ENCODE measurements at places on chromosomes 2 and 18.

- DNase-seq: no peak
Measured at GRCh38 chr2:219951099-219951498, 323.7 kb downstream of the SLC4A3 start.

DNA sequence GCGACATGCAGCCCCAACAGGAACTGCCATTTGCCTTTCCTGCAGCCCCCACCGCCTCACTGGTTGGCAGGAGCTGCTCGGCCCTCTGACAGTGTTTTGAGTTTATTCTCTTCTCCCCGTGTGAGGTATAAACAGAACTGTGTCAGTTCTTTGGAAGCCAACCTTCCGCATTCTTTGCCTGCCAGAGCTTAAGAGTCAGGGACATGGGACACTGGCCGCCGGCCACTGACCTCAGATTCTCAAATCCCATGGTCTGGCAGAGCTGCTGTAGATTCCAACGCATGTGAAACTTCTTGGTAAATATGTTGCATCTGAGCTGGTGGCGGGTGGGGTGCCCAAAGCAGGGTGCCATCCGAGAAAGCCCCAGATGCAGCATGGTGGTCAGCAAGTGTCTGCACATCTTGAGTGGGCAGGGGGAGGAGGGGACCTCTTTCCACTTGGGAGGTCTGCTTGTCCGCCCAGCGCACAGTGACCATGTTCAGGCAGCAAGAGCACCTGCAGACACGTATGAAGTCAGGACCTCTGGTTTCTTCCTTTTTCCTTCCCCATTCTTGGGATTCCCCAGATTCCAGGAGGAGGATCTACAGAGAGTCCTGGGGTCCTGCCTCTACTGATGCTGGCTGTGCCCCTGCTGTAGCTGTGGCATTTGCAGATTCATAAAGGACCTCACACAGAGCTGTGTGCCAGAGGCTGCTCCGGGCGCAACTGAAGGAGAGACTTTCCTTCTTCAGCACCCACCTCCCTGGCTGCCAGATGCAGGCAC, 23.8 kb downstream of the ASB18 start:
- peak; percentile 89 for DNase-seq

DNA sequence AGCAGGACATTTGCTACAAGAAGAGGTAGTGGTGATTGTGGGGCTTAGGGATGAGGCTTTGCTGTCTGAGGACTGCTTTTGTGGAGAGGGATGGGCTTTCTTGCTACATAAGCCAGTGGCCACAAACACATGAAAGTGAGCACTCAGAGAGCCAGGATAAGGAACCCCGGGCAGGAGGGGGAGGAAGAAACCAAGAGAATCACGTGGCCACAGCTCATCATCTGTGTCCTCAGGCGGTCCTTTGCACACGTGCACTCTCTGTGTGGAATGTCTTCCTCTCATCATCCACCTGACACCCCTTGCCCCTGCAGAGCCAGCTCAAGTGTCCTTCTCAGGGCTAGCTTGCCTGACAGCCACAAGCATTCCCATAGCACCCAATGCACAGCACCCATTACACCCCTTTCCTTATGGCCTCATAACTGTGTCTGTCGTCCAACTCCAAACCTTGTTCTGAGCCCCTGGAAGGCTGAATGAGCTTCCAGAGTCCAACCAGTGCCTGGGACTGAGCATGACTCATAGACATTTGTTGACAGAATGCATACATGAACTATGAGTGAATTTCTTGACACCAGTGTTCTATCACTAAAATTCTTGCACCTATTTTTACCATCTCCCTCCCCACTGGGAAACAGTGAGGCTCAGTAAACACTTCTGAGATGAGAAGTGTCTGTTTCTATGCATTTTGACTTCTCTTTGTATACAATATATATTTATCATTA, 398.3 kb downstream of the ALK start:
- peak; percentile 67 for DNase-seq

DNA sequence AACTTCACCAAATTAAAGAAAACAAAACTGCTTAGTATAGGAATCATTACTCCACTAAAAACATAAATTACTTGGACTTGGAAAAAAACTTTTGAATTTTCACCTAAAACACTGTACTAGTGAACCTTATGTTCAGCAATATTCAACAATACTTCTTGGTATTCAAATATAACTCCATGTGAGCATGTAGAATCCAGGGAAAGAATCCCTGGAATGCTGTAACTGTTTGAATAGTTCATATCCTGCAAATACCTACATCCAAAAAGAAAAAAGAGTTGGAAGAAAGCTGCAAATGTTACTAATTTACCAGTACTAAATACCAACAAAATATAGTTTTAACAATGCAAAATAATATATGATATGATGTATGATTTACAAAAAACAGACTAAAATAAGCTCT, 65.4 kb downstream of the IKZF2 start:
- DNase-seq: no peak

GRCh38 chr2:16055848-16056580, 115.7 kb downstream of the MYCN start:
- DNase-seq: no peak

DNA sequence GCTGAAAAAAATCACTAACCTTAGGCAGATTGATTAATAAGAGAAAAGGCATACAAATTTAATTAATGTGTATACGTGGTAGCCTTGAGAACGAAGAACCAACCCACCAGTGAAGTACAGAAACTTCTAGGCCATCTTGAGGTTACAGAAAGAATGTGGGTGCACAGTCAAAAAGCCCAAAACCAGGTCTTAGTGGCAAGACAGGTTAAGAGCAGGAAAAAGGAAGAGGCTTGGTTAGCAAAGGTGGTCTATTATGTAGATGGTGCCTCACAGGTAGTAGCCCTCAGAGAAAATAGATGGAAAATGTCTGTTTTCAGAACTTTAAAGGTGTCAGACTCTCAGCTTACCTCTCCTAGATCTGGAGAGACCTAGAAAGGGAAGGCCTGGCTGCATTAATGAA, 22.0 kb upstream of the SLC35G4 start:
- no peak for DNase-seq

GRCh38 chr18:29225351-29225750, 1048.4 kb upstream of the CDH2 start:
- no peak for DNase-seq

All from AG08396 (cell line).